ENCODE measurements at places on chromosomes 5 and 9. TPM values are rescaled to one million over a fixed set of nuclear protein-coding genes. Genes with fewer than 3 reads are reported as not detected.

The SMIM3 gene
- 45.3 TPM for total RNA-seq

- H3K36me3 ChIP-seq = no peaks in the 10 kb centered on the region
- DNase-seq = no peak
- no peaks in the 10 kb centered on the region for H3K27me3 ChIP-seq
- no peak overlapping the region for H3K27ac ChIP-seq
Observed at GRCh38 chr9:88681434-88681833, 146.5 kb downstream of the NXNL2 start.

- no peak overlapping the region for H3K4me3 ChIP-seq
- H3K27ac ChIP-seq = no peak overlapping the region
- no peak for DNase-seq
- no peaks in the 10 kb centered on the region for H3K4me1 ChIP-seq
Observed at GRCh38 chr9:20701060-20701459, 17.0 kb downstream of the FOCAD start.

GRCh38 chr9:69471433-69471832 is 146.4 kb downstream of the ENTREP1 start:
- DNase-seq = no peak
- H3K27ac ChIP-seq = no peak overlapping the region
- no peaks in the 10 kb centered on the region for H3K27me3 ChIP-seq
- no peaks in the 10 kb centered on the region for H3K4me1 ChIP-seq
- no peaks in the 10 kb centered on the region for H3K36me3 ChIP-seq
- H3K4me3 ChIP-seq = no peak overlapping the region

GRCh38 chr5:151596828-151597539 is 5.9 kb upstream of the FAT2 start:
- H3K36me3 ChIP-seq = no peaks in the 10 kb centered on the region
- no peak for DNase-seq
- H3K27me3 ChIP-seq = no peaks in the 10 kb centered on the region
- no peak overlapping the region for H3K4me3 ChIP-seq

DNA sequence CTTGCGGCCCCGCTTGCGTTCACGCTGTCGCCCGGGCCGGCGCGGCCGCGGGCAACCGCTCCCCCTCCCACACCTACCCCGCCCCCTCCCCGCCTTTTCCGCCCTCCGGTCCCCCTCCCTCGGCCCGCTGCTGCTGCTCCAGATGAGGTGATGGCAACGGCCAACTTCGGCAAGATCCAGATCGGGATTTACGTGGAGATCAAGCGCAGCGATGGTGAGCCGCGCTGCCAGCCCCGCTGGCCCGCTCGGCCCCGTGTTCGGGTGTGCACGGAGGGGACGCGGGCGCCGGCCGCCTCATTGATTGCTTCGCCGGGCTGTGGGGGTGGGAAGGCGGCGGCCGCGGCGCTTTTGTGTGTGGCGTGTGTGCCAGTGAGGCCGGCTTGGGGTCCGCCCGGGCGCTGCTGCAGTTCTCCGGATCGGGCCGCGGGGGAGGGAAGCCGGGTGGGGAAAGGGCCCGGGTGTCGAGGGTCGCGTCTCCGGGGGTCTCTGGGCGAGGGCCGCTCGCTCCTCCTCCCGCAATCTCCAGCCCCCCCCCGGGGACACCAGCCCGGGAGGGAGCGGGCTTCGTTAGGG is 403 bp downstream of the KIF2A start:
- no peak overlapping the region for H3K27ac ChIP-seq
- no peaks in the 10 kb centered on the region for H3K4me1 ChIP-seq
- H3K36me3 ChIP-seq = no peaks in the 10 kb centered on the region

The CDH9 gene
- not detected for total RNA-seq

- no peak for DNase-seq
- H3K27ac ChIP-seq = no peak overlapping the region
- H3K4me1 ChIP-seq = peaks cover under 1% of the 10 kb centered on the region
- H3K27me3 ChIP-seq = no peaks in the 10 kb centered on the region
- no peaks in the 10 kb centered on the region for H3K36me3 ChIP-seq
- H3K4me3 ChIP-seq = no peak overlapping the region
Observed at GRCh38 chr5:97106216-97106581, 36.2 kb downstream of the LIX1 start.

DNA sequence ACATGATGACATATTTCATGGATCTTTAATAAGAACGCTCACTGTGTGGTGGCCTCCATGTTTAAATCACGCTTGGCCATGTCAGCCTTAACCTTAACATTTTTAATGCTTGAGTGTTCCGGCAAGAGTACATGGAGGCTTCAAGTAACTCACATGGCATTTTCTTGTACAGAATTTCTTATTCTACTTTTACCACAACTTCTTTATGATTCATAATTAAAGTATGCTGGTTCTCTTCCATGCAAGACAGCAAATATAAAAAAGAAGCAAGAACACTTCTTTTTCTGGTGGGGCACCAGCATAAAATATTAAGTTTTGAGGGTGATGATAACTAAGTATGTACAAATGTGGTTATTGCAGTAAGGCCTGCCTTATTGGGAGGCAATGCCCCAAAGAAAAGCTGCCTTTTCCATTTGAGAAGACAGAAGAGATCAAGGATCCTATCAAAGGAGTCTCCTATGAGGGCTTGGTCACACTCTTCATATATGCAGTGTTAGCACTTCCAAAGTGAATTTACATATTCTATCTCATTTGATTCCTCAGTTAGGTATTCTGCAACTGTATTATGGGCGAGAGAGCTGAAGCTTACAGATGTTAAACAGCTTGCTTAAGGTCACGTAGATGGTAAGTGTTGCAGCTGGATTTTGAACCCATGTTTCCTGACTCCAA is 382.7 kb upstream of the MEF2C start:
- H3K36me3 ChIP-seq = no peaks in the 10 kb centered on the region
- no peaks in the 10 kb centered on the region for H3K27me3 ChIP-seq
- H3K4me3 ChIP-seq = no peak overlapping the region
- H3K27ac ChIP-seq = no peak overlapping the region

The CER1 gene
- 0.29 TPM for total RNA-seq

GRCh38 chr5:151202381-151203139 is 21.3 kb downstream of the CCDC69 start:
- DNase-seq = peak; percentile 42
- H3K36me3 ChIP-seq = peaks cover 5% of the 10 kb centered on the region
- no peaks in the 10 kb centered on the region for H3K27me3 ChIP-seq
- H3K4me1 ChIP-seq = no peaks in the 10 kb centered on the region

GRCh38 chr5:179324760-179325295 is 20.4 kb downstream of the ADAMTS2 start:
- no peak overlapping the region for H3K27ac ChIP-seq
- H3K36me3 ChIP-seq = no peaks in the 10 kb centered on the region
- peak; percentile 29 for DNase-seq
- H3K4me1 ChIP-seq = no peaks in the 10 kb centered on the region

DNA sequence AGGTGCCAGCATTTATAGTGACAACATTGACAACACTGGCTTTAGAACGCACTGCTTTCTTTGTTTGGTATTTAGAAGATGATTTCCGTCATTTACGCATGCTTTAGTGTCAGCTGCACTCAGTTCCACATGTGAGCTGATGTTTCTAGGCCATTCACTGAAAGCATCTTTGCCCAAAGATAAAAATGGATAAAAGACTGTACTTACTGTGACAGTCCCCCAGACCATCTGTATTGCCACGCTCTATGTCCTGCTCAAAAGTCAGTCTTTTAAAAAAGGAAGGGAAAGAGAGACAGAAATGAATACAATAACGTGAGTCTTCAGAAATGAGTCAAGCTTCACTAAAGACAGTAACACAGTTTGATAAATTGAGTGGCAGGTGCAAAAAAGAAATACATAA is 99.3 kb downstream of the SEMA6A start:
- H3K27me3 ChIP-seq = no peaks in the 10 kb centered on the region
- no peak overlapping the region for H3K27ac ChIP-seq
- no peak for DNase-seq
- no peaks in the 10 kb centered on the region for H3K4me1 ChIP-seq

DNA sequence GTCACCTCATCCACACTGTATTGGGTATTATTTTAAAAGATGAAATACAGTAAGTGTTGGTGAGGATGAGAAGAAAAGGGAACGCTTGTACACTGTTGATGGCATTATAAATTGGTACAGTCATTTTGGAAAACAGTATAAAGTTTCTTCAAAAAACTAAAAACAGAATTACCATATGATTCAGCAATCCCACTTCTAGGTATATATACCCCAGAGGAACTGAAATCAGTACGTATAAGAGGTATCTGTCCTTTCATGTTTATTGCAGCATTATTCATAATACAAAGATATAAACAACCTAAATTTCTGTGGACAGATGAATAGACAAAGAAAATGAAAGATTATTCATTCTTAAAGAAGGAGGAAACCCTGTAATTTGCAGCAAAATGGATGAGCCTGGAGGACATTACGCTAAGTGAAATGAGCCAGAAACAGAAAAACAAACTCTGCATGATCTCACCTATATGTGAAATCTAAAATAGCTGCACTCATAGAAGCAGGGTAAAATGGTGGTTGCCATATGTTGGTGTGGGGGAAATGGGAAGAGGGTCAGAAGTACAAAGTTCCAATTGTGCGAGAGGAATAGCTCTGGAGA is 191.6 kb downstream of the TRIM36 start:
- no peaks in the 10 kb centered on the region for H3K27me3 ChIP-seq
- H3K27ac ChIP-seq = no peak overlapping the region
- no peak for DNase-seq
- H3K36me3 ChIP-seq = no peaks in the 10 kb centered on the region
- no peaks in the 10 kb centered on the region for H3K4me1 ChIP-seq

DNA sequence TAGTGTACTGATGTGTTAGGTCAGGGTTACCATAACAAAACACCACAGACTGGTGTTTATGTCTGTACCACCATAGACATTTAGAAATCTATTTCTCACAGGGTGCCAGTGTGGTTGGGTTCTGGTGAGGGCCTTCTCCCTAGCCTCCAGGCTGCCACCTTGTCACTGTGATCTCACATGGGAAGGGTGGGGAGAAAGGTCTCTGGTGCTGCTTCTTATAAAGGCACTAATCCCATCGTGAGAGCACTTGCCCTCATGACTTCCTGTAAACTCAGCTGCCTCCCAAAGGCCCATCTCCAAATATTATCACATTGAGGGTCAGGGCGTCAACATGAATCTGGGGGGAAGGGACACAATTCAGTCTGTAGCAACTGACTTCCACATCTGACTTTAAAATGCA is 49.8 kb downstream of the PIK3R1 start:
- peak overlapping the region; percentile 36 for H3K27ac ChIP-seq
- H3K4me3 ChIP-seq = no peak overlapping the region
- DNase-seq = no peak
- H3K4me1 ChIP-seq = peaks cover 5% of the 10 kb centered on the region

DNA sequence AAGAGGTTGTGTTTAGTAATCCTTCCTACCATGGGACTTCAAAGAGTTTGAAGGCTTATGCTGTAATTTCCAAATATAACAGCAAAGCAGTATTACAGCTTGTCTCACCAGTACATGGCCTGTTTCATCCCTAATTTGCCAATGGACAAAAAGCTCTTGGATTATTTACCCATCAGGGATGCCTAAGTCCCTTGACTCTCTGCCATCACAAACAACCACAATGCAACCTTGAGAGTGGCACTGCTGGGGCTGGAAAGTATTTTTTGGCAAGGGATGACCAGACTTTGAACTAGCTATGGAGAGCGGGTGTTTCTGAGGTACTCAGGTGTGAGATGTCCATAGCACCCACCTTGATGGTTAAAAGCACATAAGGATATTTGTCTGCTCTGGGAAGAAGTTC is 9.1 kb downstream of the MAMDC2 start:
- no peaks in the 10 kb centered on the region for H3K27me3 ChIP-seq
- H3K4me3 ChIP-seq = no peak overlapping the region
- DNase-seq = no peak
- H3K36me3 ChIP-seq = no peaks in the 10 kb centered on the region

The PCDHA9 gene
- total RNA-seq = 0.13 TPM

- H3K36me3 ChIP-seq = no peaks in the 10 kb centered on the region
- H3K4me1 ChIP-seq = no peaks in the 10 kb centered on the region
Observed at GRCh38 chr5:14998491-14998890, 126.9 kb upstream of the ANKH start.

The ZNF879 gene
- total RNA-seq = 6.1 TPM

DNA sequence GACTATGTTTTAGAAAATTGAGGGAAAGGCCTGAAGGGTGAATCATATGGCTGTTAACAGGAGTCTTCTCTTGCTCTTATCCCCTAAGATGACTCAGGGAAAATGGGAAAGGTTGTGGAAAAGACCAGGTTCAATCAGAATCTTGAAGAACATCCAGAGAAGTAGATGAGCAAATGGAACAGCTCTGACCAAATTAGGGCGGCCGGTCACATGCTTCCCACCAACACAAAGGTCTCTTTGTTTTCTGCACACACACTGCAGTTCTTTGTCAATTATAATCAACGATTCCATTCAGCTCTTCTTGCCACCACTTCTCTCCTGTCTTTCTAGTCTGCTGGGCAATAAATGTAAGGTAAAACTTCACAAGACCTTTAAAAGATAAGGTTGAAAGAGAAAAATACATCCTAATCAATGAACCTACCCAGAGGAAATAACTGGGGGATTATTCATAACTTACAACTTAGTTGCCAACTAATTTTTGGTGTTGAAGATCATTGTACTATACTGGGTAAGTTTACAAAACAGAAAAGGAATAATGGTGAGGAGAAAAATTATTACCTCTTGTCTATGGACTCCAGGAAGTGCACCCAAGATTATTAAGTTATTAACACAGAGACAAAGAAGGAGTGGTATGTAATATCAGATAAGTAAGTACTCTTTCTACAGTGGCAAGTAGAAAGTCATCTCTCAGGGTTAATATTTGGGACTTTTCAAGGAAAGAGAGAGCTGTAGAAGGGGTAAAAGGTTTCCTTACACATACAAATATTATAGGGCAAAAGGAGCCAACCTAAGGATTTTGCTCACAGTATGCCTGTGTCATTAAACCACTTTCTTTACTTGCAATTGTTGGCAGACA is 441.9 kb upstream of the PIK3R1 start:
- H3K4me3 ChIP-seq = no peak overlapping the region
- no peaks in the 10 kb centered on the region for H3K4me1 ChIP-seq
- no peaks in the 10 kb centered on the region for H3K27me3 ChIP-seq
- no peak overlapping the region for H3K27ac ChIP-seq
- no peak for DNase-seq

- no peaks in the 10 kb centered on the region for H3K27me3 ChIP-seq
- DNase-seq = no peak
- H3K4me3 ChIP-seq = peak overlapping the region; percentile 52
- no peaks in the 10 kb centered on the region for H3K36me3 ChIP-seq
- H3K4me1 ChIP-seq = peaks cover 2% of the 10 kb centered on the region
Observed at GRCh38 chr9:110578575-110579033, 937 bp downstream of the SVEP1 start.

The ARRDC3 gene
- total RNA-seq = 72.2 TPM

The TMEM252 gene
- total RNA-seq = not detected

- H3K27ac ChIP-seq = no peak overlapping the region
- no peak overlapping the region for H3K4me3 ChIP-seq
- no peaks in the 10 kb centered on the region for H3K27me3 ChIP-seq
- no peaks in the 10 kb centered on the region for H3K36me3 ChIP-seq
- DNase-seq = no peak
Observed at GRCh38 chr9:107405511-107405910, 84.1 kb downstream of the KLF4 start.

The PCDHGA2 gene
- 6.2 TPM for total RNA-seq

The MTAP gene
- 41.1 TPM for total RNA-seq

The INSL6 gene
- not detected for total RNA-seq
